Activated CD4-positive, alpha-beta T cell treated with anti-CD3 and anti-CD28 coated beads, Interleukin-2, Interleukin-6, amounts not matched to agents 100 ng/mL and 50 ng/mL, durations not matched to agents 16 hours and 8 hours (primary cell): ENCODE measurements at places on chromosomes 16 and 17.
A peak's percentile ranks its signal among the peaks of the same experiment; 100 is the strongest.

DNA sequence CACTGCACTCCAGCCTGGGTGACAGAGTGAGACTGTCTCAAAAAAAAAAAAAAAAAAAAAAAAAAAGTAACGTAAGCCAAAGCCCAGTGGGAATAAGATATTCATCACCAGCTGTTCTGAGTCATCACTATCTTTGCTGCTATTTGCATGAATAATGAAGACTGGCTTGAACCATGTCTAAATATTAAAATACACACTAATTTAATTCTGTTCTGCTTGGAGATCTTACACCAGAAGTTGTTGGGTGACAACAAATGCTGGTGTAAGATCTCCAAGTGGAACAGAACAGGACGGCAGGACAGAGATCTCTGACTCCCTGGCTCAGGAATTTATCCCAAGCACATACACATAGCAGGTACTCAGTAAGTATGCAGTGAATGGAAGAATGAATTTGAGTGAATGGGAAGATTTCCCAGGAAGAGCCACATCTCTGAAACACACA is 19.6 kb downstream of the DNAH17 start:
- DNase-seq: no peak

DNA sequence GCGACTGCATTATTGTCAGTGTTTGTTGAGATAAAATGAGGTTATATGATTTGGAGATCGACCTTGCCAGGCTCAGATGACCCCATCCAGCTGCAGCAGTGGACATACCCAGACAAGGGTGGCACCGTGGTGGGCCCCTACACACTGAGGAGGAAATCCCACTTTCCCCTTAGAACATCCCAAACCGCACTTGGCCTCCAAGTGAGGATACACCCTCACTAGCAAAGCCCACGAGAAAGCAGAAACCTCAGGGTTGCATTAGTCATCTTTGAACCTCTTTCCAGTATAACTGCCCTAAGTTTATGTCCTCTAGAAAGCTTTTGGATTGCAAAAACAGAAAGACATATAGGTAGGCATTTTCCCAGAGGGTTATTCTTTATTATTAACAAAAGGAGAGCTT is 101.5 kb downstream of the CLEC16A start:
- DNase-seq: no peak

GRCh38 chr17:79842656-79843473 is 3.6 kb upstream of the CBX4 start:
- DNase-seq: peak; percentile 23

GRCh38 chr17:18187226-18187625 is 3.6 kb downstream of the ALKBH5 start:
- DNase-seq: no peak

DNA sequence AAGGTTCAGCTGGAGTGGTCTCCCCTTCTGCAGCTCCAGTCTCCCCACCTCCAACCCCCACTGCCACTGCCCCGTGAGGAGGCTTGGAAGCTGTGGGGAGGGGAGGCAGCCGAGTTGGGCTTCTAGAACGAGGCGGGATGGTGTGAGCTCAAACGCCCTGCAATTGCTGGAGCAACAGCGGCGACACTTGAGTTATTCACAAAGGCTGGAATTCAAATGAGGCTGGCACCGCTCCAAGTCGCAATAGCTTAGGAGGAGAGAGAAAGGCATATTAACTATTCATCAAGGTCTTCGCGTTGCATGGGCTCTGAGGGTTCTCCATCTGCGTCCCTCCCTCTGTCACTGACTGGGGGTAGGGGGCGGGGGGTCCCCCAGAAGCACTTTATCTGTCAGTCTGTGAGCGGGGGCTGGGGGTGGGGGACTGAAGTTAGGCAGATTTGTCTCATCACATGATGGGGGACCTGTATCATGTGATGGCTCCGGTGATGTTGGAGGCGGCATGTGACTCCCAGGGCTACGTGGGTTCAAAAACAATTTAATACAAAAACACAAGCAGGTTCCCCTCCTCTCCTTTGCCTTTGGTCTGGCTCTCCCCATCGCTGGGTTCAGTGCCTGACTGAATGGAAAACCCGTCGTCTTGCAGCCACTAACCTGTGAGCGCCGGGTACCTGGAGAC is 70.5 kb downstream of the RBBP6 start:
- no peak for DNase-seq

DNA sequence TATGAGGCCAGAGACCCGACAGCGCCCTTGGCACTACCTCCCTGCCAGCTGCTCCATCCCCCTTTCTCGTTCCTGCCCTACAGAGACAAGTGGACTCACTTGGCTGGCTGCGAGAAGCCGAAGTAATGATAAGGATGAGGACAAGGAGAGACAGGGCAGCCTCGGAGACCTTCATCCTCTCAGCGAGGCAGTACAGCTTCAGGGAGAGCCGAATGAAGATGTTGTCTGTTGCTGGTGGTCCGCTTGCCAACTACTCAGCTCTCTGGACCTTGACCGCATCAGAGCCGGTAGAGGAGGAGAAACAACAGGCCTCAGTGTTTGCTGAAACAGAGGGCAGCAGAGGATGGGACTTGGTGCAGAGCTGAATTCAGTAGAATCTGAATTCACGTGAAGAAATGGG is at the start of gene CCL16:
CCL16 (minus strand) TSS at position 252 of the 400 bp plus-strand sequence; CDS start at position 175, 77 bp downstream.
- no peak for DNase-seq

DNA sequence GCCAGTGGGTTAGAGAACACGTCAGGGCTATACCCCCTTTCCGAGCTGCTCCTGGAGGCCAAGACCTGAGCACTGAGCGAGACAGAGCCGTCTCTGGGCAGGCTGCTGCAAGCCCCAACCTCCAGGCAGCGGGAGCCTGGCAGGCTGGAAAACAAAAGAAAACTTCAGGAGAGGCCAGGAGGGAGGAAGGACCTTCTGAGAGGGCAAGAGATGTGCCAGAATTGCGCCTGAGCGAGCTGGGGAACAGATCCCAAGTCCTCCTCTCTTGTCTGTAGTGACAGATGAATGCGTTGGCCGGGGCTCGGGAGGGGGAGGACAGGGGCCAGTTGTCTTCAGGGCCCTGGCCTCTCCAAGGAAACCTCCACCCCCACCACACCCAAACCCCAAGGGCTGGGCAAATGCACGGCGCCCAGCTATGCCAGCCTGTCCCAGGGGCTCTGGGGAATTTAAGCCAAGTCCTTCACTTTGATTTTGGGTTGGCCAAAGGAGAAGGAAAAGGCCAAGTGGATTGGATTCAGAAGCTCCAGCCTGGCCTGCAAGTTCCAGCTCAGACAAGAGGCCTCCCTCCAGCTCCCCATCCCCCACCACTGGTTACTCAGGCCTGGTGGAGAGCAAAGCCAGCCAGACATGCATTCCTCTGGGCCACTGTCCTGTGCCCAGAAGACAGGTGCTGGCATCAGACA is 18.1 kb downstream of the SDK2 start:
- no peak for DNase-seq

DNA sequence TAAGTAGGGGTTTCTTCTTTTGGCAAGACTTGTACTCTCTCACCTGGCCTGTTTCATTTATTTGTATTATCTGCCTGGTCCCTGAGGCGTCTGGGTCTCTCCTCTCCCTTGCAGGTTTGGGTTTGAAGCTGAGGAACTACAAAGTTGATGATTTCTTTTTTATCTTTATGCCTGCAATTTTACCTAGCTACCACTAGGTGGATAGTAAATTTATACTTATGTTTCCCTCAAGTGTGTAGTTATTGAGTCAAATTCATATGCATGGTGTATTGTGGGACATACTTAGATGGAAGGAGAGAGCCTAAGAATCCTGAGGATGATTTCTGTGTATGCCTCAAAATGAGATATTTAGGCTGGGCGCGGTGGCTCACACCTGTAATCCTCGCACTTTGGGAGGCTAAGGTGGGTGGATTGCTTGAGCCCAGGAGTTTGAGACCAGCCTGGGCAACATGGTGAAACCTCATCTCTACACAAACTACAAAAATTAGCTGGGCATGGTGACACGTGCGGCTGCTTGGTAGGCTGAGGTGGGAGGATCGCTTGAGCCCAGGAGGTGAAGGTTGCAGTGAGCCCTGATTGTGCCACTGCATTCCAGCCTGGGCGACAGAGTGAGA is 13.6 kb downstream of the TMEM98 start:
- no peak for DNase-seq

- peak; percentile 70 for DNase-seq
Measured at GRCh38 chr17:65013613-65014391, 42.7 kb downstream of the GNA13 start.

DNA sequence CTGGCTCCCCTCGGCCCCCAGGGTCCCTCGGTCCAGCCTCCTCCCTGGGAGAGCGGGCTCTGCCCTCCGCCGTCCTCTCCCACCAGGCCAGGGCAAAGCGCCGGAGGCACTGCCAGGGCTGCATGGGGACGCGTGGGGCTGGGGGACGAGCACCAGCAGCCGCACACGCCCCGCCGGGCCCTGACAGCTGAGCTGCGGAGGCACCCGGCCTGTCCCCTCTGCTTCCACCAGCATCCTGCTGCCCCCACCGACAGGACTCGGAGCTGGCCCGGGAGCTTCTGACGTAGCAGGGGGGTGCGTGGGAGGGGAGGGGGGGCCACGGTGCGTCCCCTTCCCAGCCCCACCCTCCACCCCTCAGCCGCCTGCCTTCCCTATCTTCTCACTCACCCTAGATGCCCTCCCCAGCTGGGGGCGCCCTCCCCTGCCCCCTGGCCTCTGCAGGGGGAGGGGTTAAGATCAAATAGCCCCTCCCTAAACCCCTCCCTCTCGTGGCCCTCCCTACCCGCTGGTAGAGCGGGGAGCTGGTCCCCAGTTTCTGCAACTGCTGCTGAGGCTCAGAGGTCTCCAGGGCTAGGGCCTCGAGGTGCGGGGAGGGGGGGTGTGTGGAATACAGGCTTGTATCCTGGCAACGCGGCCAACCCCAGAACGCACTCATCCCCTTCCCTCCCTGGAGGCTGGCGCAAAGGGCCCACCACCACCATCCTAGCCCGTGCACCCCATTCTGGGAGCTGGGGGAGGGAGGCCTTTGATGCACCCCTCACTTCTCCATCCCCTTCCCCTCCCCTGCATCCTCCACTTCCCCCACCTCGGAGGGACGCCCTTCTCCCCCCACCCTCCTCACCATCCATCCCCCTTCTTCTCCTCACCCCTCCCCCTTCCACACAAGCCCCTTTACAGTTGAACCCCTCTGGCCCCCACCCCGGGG is 1.0 kb downstream of the SRCIN1 start:
- peak; percentile 38 for DNase-seq

DNA sequence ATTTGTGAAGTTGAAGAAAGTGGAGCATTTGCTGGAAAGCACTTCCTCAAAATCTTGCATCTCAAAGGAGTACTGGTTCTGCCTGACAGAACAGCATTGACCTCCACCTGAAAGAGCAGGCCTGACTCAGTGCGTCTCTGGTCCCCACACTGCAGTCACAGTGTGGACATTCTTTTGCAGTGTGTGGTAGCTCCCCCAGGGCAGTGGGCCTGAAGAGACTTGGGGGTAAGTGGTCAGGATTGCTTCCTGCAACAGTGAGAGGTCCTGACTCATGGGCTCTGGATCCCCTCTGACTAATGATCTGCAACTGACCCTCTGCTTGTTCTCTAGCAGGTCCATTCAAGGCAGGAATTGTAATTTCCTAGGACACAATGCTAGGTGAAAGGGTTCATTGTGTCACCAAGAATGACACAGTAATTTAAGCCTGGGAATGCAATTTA is 204.9 kb upstream of the KCNJ16 start:
- no peak for DNase-seq
